ENCODE measurements at places on chromosomes 1 and 21.
A peak's percentile ranks its signal among the peaks of the same experiment; 100 is the strongest.

- no peak for DNase-seq
Observed at GRCh38 chr1:200969726-200970561, 53.6 kb downstream of the KIF21B start.

GRCh38 chr1:236568285-236568894 is 35.9 kb downstream of the HEATR1 start:
- no peak for DNase-seq

DNA sequence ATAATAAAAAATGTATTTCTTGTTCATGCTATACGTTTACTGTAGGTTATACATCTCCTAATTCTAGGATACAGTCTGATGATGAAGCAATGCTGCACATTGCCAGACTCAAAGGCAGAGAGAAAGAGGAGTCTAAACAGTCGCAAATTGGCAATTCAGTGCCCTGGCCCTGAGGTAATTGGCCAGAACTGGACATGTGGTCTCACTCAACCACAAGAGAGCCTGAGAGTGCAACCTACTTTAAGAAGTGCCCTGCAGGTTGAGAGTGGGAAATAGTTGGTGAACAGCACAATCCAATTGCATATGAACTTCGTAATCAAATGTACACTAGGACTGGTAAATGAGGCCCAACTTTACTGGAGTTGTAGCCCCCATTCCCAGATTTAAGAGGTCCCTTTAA is 5.0 kb upstream of the SLC35A3 start:
- DNase-seq, result no peak

- no peak for DNase-seq
Observed at GRCh38 chr1:49436865-49437264, 586.9 kb downstream of the AGBL4 start.

DNA sequence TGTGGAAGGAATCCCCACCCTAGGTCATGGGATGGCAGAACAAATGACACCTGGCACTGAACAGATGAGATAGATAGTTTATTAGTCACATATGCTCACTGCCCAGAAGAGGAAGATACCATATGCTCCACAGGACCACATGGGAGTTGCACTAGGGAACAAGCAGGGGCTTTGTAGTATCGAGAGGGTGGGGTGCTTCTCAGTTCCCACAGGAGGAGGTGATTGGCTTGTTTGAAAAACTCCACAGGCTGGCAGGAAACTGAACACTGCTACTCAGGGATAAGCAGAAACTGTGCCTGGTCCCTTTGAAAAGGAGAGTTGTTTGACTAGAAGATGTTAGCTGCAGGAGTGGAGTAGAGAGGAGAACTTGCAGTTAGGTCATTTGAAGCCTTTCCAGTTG is 31.9 kb upstream of the RXRG start:
- no peak for DNase-seq

- DNase-seq, result no peak
Observed at GRCh38 chr1:217040711-217041455, 317.7 kb upstream of the ESRRG start.

- no peak for DNase-seq
Observed at GRCh38 chr1:92968138-92969032, 7.1 kb upstream of the DIPK1A start.

DNA sequence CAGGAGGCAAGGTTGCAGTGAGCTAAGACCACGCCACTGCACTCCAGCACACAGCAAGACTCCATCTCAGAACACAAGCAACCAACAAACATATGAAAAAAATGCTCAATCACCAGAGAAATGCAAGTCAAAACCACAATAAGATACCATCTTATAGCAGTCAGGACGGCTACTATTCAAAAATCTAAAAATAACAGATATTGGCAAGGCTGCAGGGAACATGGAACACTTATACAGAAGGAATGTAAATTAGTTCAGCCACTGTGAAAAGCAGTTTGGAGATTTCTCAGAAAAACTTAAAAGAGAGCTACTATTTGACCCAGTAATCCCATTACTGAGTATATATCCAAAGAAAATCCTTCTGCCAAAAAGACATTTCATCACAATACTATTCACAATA is 27.6 kb upstream of the POGK start:
- no peak for DNase-seq

- DNase-seq, result no peak
Observed at GRCh38 chr1:54681358-54681757, 34.3 kb upstream of the TTC4 start.

DNA sequence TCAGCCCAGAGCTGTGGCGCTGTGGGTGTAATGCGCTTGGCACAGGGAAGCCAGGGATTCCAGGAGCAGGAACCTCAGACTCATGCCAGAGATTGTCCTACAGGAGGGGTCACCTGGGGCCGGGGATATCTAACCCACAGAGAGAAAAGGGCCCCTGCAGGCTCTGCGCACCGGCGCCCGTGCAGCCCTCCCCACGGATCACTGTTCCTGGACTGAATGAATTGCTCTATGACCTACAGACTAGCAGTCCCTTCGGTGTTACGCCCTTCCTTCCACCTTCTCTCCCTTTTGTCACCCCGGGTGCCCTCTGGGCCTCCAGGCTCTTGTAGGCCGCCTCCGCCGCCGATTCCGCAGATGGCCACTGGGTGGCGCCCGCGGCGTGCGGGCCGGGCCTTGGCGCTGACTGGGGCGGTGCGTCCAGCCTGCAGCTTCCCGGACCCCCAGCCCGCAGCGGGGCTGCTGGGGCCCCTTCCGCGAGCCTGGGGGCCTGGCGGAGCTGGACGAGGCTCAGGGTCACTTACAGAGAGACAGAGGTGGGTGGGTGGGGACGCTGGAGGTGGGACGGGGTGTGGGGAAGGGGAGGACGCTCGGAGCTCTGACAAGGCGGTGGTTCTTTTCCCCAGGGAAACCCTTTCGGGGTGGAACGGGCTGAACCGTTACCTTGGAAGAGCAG is 101.3 kb downstream of the IER5 start:
- DNase-seq, result peak; percentile 67

GRCh38 chr1:158095737-158096335 is 84.9 kb upstream of the CD1D start:
- no peak for DNase-seq

GRCh38 chr1:109817881-109818270 is 54.2 kb upstream of the EPS8L3 start:
- no peak for DNase-seq

DNA sequence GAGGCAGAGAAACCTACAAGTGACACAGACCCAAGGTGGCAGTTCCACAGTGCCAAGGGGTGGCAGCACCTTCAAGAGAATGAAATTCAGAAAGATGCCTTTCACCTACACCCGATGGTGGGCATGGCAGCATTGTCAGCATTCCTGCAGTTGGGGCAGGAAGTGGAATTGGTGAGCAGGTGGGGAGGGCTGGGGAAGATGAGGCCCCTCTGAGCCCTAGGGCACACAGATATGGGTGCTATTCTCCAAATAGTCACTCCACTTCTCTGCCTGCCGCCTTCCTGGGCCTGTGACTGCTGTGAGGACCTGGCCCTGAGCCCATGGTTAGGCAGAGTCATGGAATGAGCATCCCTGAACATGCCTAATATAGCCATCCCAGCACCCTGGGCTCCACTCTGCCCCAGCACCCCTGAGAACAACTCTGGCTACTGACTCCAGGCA is 8.3 kb downstream of the SHISA4 start:
- DNase-seq, result no peak
